Effector memory CD4-positive, alpha-beta T cell (primary cell): ENCODE measurements at places on chromosomes 5 and 9.

DNA sequence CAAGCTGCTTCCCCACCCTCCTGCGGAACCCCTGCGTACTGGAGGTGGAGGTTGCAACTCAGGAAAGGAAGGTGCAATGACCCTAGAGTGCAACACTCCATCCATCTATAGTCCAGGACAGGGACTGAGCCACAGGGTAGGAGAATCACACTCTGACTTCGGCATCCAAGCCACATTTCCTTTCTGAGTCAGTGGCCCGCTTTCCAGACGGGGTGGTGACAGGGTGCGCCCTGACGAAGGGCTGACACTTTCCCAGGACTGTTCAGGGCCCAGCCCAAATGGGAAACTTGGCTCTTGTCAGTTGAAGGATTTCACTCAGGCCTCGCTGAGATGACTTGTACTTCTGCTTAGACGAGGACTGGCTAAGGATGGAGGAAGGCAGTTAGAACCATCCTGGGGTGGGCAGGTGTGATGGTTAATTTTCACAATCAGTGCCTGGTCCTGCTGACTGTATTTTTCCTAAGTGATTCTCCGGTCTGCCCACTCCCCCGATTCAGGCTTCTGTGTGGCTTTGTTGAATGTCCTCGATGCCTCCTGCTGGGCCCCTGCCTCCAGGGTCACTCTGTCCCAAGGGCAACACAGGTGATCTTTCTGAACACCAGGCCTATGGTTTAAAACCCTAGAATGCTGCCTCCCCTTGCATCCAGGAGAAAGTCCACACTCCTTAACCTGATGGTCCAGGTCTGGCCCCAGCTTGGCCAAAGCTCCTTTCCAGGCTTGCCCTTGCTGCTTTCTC lies 228.1 kb downstream of the FSTL4 start:
- DNase-seq = no peak

- no peak for DNase-seq
These were observed 43.4 kb upstream of the IL17B start for GRCh38 chr5:149422366-149423048.

- DNase-seq = no peak
These were observed 10.9 kb upstream of the UNC5A start for GRCh38 chr5:176799488-176799887.

DNA sequence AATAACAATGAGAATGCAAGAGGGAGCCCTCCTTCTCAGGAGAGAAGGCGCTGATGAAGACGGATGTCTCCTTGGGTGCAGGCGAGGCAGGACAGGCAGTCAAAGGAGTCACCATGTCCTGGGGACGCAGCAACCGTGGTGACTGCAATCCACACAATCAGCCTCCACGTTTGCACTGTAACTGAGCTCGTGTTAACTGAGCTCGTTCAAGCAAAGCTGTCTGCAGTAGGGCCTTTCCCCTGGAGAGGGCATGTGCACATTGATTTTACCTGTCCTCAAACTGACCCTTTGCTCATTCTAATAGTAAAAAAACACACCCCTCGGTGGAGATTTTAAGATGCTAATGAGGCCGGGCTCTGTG lies 2.8 kb downstream of the SARDH start:
- no peak for DNase-seq

- DNase-seq = peak; percentile 34
These were observed at the start of gene FGF18 for GRCh38 chr5:171418982-171419687. Gene FGF18 (plus strand): TSS chr5:171419647. CDS start chr5:171420200, 553 bp downstream.

- DNase-seq = no peak
These were observed 405.9 kb upstream of the DAP start for GRCh38 chr5:11166923-11167322.

GRCh38 chr9:96867079-96867804 lies 12.9 kb upstream of the ZNF782 start:
- DNase-seq = no peak

GRCh38 chr9:17878810-17879370 lies 300.0 kb downstream of the SH3GL2 start:
- no peak for DNase-seq

GRCh38 chr5:61734966-61735365 lies 402.9 kb downstream of the ZSWIM6 start:
- DNase-seq = no peak

GRCh38 chr9:99051851-99052250 lies 53.1 kb upstream of the TGFBR1 start:
- DNase-seq = no peak

DNA sequence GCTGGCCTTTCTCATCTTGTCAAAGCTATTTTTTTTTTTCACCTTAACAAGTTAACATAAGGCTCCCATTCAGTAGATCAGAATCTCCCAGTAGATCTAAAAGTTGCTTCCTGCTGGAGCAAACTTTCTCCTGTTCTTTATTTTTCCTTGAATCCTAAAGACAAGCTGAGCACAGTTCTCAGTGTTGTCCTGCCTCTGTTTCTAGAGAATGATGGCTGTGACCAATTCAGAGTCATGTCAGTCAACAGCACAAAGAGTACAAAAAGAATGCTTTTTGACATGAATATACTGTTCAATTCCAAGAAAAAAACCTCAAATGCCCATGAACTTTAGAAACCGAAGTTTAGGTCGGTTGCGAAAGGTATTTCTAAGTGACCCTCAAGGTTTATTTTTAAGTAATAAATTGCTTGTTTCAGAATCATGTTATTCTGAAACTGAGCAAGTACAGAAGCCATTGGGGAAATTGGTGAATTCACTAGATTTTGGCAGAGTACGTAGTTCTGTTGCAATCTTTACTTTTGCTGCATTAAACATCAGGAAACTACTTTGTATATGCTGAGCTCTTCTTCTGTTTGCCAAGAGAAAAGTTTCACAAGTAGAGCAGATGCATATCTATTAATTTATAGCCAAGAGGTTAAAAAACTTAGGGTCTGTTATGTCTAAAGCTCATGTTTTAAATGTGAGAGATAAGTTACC lies 161.7 kb upstream of the RPS23 start:
- no peak for DNase-seq

GRCh38 chr5:169299663-169300467 lies 1.1 kb downstream of the SLIT3 start:
- DNase-seq = no peak

DNA sequence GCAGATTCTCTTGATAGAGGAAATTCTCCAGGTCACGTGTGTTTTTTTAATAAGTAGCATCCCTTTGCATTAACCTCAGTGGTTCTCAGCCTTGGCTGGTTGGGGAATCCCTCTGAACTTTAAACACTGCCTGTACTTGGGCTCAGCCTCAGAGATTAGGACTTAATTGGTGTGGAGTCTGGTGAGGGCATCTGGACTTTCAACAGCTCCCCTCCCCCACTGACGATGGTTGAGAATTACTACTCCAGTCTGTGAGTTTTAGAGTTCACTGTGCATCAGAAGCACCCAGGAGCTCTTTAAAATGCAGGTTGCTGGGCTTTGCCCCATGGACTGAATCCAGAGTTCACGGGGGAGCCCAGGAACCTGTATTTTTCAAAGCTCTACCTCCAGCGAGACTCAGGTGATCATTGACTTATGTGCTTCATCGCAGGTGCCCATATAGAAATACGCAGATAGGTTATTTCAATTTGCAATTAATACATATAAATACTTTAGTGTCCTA lies 71.4 kb downstream of the DAPK1 start:
- no peak for DNase-seq

- no peak for DNase-seq
These were observed 278.1 kb upstream of the DAB2 start for GRCh38 chr5:39702928-39703327.

GRCh38 chr5:148790545-148791333 lies 35.7 kb upstream of the ADRB2 start:
- no peak for DNase-seq
